Endothelial cell of umbilical vein (primary cell): ENCODE measurements at places on chromosomes 11 and 22. TPM values are rescaled to one million over a fixed set of nuclear protein-coding genes. Genes with fewer than 3 reads are reported as not detected.

DNA sequence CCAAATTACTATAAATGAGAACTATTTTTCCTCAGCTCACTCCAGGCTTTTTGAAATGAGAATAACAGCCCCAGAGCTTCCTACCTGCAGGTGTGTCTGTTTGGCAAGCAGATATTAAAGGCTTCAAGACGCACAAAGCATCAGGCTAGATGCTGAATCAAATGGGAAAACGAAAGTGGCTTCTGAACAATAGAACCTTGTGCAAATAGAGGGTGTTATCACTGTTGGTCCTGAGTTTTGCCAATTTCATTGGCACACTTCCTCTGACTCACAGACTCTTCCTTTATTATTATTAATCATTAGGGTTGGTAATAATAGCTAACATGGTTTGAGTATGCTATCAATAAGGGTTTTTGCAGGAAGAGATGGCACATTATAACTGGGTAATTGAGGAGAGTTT is 13.4 kb downstream of the SYT13 start:
- peak; percentile 27 for DNase-seq

GRCh38 chr22:45291931-45292290 is 7.2 kb downstream of the UPK3A start:
- DNase-seq, result no peak

CDPF1 gene
- 8.5 and 9.7 TPM in 2 replicates for total RNA-seq

LINC01488 gene
- not detected in 2 replicates for total RNA-seq

PIWIL4 gene
- 0.25 and 0.64 TPM in 2 replicates for total RNA-seq

- DNase-seq, result no peak
Observed at GRCh38 chr11:114746013-114746412, 67.7 kb downstream of the NXPE2 start.
